ENCODE measurements at places on chromosomes 7 and 10.

DNA sequence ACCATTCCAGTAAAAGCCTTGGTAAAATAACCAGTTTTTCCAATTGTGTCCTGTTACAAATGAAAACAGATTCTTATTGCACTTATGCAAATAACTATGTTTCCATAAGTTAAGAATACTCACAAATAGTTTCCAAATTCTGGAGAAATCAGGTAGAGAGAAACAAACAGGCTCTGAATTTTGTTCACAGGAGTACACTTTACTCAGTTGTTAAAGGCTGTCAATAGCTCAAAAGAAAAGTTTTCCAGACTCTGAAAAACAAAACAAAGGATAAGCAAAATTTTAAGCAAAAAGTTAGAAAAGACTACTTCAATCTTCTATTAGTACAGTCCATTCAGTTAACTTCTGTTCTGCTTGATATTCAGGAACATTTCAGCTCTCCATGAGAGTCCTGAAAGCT, 32.8 kb upstream of the ZNF365 start:
- DNase-seq, result no peak

- DNase-seq, result no peak
Observed at GRCh38 chr7:108267615-108268014, 137.5 kb upstream of the LAMB4 start.

GRCh38 chr10:77974396-77975074, 48.0 kb upstream of the DLG5 start:
- DNase-seq, result peak; percentile 64

GRCh38 chr10:93080350-93081046, 6.8 kb downstream of the CYP26A1 start:
- no peak for DNase-seq

DNA sequence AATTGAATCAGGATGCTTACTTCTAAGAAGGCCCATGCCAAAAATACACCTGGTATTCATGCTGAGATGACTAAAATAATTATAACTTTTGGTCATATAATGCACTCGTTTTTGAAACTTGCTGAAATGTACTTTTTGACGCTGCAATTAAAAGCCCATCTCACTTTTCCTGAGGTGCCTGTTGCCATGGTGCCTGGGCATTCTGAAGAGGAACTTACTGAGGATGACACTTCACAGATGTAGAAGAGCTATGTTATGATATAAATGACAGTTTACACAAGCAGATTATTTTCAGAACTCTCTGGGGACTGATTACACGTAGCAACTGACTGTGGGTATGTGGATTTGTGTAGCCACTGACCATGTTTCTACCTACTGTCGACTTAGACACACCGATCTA, 182.4 kb downstream of the TPK1 start:
- no peak for DNase-seq

DNA sequence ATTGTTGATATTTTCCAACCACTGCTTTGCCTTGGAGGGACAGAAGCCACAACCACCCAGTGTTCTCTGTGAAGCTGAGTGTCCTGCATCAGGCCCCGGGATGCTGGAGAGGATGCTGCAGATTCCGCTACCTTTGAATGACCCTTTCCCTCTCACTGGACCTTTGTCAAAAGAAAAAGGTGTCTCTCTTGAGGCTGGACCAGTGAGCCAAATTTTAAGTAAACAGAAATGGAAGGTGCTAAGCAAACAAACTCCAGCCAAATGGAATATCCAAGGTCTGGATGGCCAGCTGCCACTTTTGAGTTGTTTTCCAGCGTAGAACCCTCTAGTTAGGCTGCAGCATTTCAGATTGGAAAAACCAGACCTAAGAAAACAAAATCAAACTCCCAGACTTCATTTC, 145.5 kb downstream of the TRIL start:
- DNase-seq, result no peak

GRCh38 chr10:71398976-71399375, 2.3 kb downstream of the CDH23 start:
- DNase-seq, result no peak

DNA sequence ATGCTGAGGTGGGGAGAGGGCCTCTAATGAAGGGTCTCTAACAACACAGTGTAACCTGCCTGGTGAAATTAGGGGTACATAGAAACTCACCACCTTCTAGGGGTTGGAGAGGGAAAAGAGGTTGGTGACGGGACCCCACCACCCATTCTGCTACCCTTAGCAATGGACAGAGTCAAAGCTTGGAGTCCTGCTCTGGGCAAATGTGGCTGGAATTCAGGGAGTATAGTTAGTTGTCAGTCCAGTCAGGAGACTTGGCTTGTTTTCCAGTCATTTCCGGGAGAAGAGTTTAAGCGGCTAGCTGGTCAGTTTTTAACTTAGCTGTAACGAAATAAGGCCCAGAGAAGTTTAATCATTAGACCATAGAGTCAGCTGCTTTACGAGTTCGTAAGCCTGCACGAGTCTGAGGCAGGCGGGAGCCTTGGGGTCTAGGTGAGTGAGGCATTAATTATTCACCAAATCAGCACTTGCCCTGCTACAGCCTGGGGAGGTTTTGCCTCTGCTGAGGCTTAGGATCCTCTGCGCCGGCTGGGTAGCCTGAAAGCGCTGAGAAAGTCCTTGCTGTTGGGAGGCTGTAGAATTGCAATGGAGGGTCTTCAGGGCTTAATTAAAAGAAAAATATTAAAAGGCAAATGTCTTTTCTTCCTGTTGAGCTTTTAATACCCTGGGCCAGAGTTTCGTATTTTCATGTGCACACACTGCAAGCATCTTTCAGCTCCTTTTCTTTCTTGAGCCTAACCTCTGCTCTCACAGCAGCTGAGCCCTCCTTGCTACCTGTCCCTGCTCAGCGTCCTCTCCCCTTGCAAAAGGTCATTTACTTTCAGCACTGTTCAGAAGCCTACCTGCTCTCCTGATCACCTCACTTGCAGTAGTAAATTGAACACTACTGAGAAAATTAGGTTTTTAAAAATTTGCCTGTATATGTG, 1.5 kb upstream of the LAMB1 start:
- no peak for DNase-seq

GRCh38 chr7:74059681-74060588, 23.7 kb upstream of the LIMK1 start:
- no peak for DNase-seq

DNA sequence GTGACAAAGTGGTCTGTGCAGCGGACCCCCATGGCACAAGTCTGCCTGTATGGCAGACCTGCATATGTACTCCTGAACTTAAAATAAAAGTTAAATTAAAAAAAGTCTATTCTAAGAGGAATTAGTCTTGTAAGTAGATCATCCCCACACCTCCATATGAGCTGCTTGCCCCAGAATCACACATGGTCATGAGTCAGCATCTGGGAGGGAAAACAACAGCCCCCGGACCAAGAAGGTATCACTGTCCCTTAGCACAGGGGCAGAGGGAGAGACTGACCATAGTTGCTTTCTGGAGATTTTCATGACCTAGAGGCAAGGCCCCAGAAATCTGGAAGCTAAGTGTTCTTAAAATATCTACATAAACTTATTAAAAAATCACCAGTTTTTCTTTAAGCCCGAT, 86.6 kb upstream of the PDK4 start:
- DNase-seq, result no peak

- DNase-seq, result no peak
Observed at GRCh38 chr10:30059209-30060107, at the start of gene JCAD. Gene JCAD (minus strand): TSS chr10:30059586. CDS start chr10:30047812, 11,774 bp downstream.

DNA sequence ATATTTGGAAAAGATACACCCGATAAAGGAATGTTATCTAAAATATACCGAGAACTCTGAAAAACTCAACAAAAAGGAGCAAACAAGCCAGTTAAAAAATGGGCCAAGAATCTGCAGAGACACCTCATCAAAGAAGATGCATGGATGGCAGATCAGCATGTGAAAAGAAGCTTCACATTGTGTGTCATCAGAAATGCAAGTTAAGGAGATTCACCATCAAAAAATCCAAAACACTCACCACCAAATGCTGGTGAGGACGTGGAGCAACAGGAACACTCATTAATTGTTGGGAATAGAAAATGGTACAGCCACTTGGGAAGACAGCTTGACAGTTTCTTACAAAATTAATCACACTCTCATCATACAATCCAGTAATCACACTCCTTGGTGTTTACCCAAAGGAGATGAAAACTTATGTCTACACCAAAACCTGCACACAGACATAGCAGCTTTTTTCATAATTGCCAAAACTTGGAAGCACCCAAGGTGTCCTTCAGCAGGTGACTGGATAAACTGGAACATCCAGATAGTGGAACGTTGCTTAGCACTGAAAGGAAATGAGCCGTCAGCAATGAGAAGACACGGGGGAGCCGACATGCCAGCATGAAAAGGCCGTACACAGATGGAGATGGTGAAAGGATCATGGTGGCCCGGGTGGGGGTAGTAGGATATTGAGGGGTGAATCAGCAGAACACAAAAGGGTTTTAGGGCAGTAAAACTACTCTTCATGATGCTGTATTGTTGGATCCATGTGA, 27.9 kb upstream of the PWWP2B start:
- no peak for DNase-seq

GRCh38 chr7:102119925-102120324, 166.7 kb upstream of the SH2B2 start:
- DNase-seq, result no peak

- no peak for DNase-seq
Observed at GRCh38 chr7:106870983-106871410, 5.9 kb downstream of the PIK3CG start.

- no peak for DNase-seq
Observed at GRCh38 chr7:132815696-132816311, 239.5 kb upstream of the PLXNA4 start.

DNA sequence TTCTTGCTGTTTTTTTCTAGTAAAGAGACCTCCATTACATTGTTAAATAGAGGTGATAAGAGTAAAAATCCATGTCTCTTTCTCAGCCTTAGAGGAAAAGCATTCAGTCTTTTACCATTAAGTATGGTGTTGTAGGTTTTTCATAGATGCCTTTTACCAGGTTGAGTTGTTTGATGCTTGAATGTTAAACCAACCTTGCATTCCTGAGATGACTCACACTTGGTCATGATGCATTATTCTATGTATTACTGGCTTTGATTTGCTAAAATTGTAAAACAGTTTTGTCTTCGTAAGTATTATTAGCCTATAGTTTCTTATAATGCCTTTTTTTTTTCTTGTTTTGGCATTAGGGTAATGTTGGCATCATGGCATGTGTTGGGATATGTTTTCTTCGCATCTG, 90.0 kb downstream of the ANKRD61 start:
- no peak for DNase-seq

DNA sequence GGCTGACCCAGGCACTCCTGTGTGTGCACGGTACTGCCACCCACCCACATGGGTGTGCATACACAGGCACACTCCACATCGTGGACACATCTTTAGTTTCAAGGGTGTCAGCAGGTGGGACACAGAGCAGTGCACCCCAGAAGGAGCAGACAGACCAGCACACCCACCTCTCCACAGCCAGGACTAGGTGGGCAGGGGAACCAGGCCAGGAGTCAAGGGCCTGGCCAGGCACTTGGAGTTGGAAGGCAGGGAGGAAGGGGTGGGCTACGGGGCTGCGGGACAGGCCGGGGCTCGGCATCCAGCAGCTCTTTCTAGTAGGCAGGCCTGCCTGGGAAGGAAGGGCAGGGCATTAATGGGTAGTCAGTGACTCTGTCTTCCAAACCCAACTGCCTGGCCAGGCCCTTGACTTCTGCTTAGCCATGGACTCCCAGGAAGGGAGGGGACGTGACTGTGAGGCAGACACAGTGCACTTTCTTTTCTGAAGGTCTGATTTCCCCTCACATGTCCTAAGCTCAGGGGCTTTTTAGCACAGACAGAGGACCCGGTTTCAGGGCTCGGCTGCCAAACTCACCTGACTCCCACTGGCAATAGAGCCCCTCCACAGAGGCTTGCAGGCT, 14.6 kb downstream of the RASGEF1A start:
- DNase-seq, result no peak

DNA sequence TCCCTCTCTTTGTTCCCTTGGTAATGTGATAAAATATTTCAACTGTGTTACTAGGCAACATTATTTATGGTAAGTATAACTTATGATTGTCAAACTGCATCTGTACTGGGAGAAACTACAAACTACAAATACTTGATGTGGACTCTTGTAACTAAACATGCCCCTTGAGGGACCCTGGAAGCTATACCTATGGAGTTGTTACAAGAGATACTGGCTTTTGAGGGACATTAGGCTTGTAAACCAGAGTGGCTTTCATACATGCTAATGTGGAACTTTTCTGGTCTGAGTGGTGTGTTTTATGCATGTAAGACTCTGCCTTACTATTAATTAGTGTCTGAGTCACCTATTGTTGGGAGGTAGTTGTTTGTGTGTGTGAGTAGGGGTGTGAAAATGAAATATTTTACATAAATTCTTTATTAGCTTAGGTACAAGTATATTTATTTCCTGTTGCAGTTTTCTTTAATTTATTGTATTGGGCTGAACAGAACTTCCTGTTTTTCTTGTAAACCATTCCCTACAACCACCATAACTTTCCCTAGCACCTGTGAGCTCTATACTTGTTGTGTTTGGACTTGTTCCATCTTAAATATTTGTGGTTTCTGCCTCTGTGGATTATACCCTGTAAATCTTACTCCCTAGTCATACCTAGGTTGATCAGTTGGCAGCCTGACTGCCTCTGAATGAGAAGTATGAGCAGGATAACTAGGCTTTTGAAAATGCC, 49.8 kb downstream of the STK31 start:
- no peak for DNase-seq

DNA sequence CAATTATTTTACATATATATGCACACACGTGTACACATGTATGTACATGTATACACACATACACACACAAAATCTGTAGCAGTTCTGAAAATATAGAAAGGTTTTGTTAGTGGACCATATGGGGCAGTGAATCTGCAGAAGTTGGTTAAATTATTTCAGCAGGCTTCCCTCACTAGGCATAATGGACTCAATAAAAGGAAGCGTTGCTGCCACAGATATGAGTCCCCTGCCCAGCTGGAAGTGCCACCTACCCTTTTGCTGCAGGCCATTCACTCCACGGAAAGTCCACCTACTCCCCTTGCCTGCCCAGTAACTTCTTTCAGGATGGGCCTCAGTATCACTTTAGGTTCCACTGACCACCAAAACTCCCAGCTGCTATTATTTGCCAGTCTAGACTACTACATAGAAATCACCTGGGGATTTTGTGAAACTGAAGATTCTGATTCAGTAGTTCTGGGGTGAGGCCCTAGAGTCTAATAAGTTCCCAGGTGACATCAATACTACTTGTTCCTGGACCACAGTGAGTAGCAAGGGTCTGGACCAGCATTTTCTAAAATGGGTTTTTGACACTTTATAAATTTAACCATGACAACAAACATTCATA, 29.3 kb upstream of the CROT start:
- DNase-seq, result no peak

DNA sequence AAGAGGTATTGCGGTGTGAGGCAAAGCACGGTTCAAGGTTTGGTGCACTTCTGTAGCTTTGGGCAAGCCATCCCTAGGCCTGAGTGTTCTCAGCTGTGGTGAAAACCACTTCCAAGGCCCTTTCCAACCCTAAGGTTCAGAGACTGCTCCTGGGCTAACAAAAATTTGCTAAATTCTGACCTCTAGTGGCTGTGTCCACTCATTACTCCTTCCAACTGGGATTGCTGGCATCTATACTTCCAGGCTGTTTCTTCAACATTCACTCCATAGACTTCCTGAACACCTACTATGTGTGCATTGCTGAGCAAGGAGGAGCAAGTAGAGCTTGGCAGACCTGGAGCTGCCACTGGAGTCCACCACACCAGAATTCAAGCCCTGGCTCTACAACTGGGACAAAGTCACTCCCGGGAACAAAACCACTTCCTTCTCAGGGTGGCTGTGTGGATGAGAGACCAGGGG, 29.3 kb upstream of the SH3PXD2A start:
- DNase-seq, result no peak
